ENCODE measurements at places on chromosomes 2 and 18.

- no peak for DNase-seq
Measured at GRCh38 chr2:98643496-98644100, 35.2 kb downstream of the UNC50 start.

GRCh38 chr2:113098532-113098931 is 28.9 kb upstream of the IL1RN start:
- DNase-seq = no peak

- DNase-seq = no peak
Measured at GRCh38 chr2:65390134-65390533, 42.3 kb downstream of the SPRED2 start.

DNA sequence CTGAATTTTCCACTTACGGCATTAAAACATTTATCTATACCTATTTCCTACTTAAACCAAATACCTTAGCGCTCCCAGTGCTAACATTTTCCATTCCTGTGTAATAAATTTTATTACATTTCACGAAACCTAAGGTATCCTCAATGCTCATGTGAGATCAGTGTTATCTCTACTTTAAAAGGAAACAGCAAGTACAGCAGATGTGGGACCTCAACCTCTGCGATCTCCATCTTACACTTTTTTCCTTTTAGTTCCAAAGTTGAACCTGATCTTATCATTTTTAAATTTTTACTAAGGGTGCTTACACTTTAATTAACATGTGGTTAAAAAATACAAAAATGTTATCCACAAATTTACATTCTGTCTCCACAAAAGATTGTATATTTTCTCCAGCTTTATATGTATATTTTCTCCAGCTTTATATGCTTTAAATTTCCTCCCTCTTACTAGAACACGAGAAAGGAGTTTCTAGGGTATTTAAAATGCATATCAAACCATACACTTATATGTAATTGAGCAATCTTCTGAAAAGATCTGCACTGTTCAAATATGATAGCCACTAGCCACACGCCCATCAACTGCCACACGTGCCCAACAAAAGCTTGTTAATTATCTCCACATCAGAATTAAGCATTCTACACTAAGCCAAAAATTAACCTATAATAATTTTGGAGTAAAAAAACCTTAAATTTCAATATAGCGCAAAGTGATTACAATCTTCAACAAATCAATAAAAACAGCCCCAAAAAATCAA is 38.1 kb downstream of the MBOAT2 start:
- no peak for DNase-seq

DNA sequence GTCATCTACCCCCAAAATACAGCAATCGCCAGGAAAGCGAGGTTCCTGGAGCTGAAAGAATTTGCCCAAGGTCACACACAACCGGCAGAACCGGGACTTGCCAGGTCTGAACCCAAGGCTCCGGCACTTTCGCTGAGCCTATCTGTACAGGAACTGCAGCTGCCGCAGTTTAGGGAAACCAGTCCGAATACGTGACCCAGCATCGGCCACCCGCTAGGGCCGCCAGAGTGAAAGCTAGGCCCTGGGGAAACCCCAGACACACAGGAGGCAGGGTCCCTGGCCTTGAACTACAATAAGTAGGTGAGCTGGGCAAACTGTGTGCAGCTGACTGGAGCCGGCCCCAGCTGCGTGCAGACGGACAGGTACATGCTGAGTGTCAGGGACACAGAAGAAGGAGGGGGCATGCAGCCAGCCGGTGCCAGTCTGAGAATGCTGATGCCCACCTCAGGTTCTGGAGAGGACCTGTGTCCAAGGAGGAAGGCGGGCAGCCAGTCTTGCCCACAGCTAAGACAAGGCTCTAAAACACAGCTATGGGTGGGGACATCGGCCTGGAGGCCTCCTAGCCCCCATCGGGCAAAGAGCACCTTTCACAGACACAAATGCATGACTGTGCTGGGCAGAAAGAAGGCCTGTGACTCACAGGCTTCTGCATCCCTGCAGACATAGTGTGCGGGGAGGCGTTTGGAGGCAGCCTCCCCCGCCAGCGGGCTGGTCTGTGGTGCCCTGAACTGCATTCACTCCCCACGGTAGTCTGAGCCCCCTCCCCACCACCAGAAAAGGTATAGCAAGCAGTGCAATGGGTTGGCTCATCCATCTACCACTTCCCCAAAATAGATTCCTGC is 107.4 kb upstream of the ID2 start:
- DNase-seq = no peak

DNA sequence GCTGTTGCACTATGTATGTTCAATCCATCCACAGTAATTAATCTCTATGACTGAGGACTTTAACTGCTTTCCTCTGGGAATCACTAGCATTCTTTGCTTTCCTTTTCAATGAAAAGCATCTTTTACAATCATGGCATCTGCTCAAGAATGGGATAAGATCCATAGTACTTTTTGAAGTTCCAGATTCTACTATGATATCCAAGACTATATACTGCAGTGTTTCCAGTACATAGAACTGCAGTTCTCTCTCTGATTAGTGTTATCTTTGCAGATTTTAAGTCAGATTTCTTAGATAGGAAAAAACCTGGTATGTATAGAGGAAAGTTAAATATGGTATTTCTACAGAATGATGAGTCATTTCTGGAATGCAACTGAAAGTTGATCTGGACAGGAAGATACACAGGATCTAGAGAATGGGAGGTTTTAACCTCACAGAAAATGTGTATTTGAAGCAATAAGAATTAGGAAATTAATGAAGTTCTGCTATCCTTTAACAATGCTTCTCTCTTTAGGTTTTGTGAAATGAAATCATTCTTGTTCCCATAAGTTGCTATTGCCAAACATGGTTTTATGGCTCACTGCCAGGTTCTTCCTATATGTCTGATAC is 670.7 kb downstream of the ERBB4 start:
- no peak for DNase-seq

DNA sequence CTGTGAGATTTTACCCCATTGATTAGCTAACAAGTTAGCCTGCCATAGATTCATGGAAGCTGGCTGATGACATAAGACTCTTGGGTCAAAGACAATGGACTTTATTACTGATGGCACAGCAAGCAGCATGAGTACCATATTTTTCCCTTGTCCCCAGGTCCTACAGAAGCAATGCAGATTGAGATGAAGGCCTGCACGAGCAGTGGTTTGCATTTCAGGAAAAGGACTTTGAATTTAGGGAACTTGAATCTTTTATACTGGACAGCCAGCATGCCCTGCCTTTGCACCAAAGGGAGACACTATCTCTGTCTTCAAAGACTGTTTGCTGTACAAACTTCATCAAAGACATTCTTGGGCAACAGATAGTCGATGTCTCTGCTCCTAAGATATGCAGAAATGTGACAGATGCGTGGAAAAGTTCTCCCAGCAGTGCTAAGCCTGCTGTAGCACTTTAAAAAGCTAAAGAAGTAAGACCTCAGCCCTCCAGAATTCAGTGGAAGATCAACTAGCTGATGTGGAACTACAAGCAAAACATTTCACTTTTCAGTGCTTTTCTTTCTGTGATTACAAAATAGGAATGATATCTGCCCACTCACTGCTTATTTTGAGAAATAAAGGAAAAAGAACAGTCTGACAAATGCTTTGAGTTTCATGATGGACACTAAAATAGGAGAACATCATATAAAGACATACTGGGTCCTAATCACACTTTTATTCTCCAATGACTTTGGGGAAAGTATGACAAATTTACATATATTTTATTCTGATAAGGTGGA is 44.4 kb upstream of the TANK start:
- no peak for DNase-seq

- DNase-seq = no peak
Measured at GRCh38 chr2:27855476-27855875, 34.7 kb downstream of the RBKS start.

GRCh38 chr18:54250846-54251261 is 18.5 kb upstream of the POLI start:
- no peak for DNase-seq

GRCh38 chr2:19332503-19332902 is 25.9 kb downstream of the OSR1 start:
- no peak for DNase-seq

GRCh38 chr2:196939371-196939770 is 12.9 kb upstream of the PGAP1 start:
- no peak for DNase-seq

GRCh38 chr2:159091976-159092375 is 123.5 kb downstream of the TANC1 start:
- no peak for DNase-seq

- peak; percentile 51 for DNase-seq
Measured at GRCh38 chr2:227939271-227940027, 68.0 kb downstream of the DAW1 start.

DNA sequence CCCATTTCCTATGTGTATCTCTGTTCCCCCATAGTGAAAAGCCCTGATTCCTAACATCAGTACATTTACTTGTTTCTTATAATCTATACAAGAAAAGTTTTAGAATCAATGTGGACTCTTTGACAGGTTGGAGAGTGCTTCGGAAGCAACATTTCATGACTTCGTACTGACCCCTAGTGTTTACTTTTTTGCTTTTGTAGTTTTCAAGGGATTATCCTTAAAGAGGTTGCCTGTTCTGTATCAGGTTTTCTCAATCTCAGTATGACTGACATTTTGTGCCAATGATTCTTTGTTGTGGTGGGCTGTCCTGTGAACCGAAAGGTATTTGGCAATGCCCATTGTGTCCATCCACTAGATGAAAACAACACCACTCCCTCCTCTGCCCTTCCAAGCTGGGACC is 43.3 kb upstream of the SERPINB2 start:
- peak; percentile 56 for DNase-seq

DNA sequence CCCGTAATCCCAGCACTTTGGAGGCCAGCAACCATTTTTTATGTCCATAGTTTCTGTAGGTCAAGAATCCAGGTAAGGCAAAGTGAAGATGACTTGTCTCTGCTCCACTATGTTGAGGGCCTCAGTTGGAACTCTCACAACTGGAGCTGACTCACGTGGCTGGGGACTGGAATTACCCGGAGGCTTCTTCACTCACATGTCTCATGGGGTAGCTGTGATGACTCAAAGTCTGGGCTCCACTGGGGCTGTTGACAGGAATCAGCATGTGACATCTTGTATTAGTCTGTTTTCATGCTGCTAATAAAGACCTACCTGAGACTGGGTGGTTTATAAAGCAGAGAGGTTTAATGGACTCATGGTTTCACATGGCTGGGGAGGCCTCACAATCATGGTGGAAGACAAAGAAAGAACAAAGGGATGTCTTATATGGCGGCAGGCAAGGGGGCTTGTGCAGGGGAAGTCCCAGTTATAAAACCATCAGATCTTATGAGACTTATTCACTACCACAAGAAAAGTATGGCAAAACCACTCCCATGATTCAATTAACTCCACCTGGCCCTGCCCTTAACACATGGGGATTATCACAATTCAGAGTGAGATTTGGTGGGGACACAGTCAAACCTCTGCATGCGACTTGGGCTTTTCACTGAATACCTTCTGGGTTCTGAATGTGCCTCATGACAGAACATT is 7.8 kb upstream of the PPP1R1C start:
- no peak for DNase-seq

DNA sequence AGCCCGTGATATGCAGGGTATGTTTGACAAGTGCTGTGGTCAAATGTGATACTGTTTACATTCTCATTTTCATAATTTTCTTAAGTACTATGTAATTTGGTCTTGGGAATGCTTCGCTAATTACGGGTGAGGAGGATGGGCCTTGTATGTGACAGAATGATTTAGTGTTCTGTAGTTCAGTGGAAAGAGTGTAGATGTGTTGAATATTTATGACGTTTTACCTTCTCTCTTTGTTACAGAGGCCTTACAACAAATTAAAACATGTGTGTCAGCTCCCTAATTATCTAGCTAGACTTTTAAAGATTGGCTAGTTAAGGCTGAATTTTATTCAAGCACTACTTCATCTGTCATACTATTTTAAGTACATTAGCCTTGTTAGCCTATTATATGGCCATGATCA is 10.6 kb upstream of the CHRNA1 start:
- no peak for DNase-seq

GRCh38 chr2:219249203-219249980 is 3.7 kb upstream of the TUBA4B start:
- DNase-seq = peak; percentile 26

DNA sequence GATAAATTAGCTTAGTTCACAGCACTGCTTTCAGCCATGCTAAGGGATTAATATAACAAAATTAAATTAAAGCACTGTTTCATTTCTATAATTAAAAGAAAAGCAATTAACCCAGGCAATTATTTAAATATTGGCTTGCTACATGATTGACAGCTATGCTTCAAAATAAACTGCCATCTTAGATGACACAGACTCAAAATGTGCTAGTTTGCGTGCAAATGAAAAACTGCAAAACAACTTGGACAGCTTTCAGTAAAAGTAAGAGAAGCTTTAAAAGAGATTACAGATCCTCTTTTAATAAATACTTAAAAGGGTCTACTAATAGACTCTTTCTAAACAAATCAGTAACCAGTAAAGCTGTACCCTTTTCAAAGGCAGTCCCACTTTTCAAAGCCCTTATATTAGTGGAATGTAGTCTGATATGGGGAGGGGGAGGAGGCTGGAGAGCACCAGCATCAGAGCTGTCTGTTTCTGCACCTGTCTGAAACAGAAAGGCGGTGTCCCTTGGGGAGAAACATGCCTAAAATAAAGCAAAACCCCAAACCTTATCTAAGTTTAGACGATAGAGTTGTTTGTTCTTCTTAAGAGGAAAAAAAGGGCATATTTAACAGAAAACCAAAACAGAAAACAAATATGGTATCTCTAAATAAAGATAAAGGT is 20.8 kb downstream of the EIF2AK3 start:
- DNase-seq = peak; percentile 45

GRCh38 chr2:35421485-35421884 is 934.1 kb upstream of the CRIM1 start:
- no peak for DNase-seq

DNA sequence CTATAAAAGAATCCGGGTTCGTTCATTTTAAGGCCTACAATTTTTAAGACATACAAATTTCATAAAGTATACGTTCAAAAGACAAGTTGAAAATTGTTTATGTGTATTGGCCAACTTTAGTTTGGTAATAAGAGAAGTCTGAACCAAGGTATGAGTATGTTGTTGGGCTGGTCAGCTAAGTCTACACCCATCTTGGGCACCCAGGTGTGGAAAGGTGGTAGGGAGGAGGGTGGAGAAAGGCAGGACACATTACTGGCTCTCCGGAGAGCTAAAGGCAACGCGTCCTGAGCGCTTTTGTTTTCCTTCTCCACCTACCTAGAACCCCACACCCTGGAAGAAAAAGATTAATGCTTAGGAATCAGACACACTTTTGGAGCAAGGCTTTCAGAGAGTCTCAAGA is 899 bp upstream of the PELI1 start:
- DNase-seq = no peak

GRCh38 chr18:79944126-79944731 is 7.2 kb downstream of the SLC66A2 start:
- no peak for DNase-seq

- DNase-seq = peak; percentile 55
Measured at GRCh38 chr2:226431288-226431948, 368.2 kb downstream of the IRS1 start.

GRCh38 chr2:14867853-14868252 is 235.3 kb downstream of the LRATD1 start:
- DNase-seq = no peak

GRCh38 chr2:66853585-66853984 is 418.7 kb downstream of the MEIS1 start:
- no peak for DNase-seq

GRCh38 chr2:60489289-60489688 is 64.2 kb downstream of the BCL11A start:
- DNase-seq = no peak

- no peak for DNase-seq
Measured at GRCh38 chr18:74507927-74508326, 11.8 kb downstream of the CNDP2 start.

GRCh38 chr18:382423-382984 is 114.7 kb upstream of the THOC1 start:
- DNase-seq = no peak
